Mucosa of gallbladder (tissue), 1 donor: ENCODE measurements at places on chromosomes 6 and 20. TPM values are rescaled to one million over a fixed set of nuclear protein-coding genes. Genes with fewer than 3 reads are reported as not detected.

TMEM217 gene
- 0.55 TPM for total RNA-seq

INSM1 gene
- not detected for total RNA-seq

LKAAEAR1 gene
- total RNA-seq, result not detected

TOX2 gene
- 4.5 TPM for total RNA-seq

C6orf163 gene
- 2.6 TPM for total RNA-seq

GTSF1L gene
- not detected for total RNA-seq

C20orf141 gene
- total RNA-seq, result not detected

RIN2 gene
- 88.7 TPM for total RNA-seq
